ENCODE measurements at places on chromosomes 2 and 18.

DNA sequence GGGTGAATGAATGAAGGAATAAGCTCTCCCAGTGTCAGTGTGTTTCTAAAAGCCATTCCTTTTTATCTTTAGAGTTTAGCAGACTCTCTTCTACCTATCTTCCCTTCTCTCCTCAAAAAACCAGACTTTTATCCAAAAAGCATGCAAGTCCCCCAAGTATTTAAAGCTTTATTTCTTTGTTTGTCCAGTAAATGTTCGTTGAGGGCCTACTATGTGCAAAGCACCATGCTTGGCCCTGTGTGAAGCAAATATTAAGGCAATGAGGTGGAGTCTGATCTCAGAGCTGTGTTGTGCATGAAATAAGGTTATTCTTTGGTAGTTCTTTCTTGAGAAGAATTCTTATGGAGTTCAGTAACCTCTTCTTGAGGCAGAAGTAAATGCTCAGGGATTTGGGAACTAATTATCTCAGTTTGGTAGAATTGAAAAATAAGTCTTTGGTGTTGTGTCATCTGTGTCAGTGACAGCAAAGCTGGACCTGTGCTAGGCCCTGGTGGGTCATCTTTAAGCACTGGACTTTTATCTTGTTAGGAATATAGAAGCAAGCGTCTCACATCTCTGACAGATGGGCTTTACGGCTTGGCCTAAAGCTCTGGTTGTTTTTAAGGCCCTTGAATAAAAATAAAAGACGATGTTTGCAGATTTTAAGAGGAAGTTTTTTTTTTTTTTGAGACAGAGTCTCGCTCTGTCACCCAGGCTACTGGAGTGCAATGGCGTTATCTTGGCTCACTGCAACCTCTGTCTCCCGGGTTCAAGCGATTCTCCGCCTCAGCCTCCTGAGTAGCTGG is 28.1 kb upstream of the CASP10 start:
- no peak for DNase-seq

DNA sequence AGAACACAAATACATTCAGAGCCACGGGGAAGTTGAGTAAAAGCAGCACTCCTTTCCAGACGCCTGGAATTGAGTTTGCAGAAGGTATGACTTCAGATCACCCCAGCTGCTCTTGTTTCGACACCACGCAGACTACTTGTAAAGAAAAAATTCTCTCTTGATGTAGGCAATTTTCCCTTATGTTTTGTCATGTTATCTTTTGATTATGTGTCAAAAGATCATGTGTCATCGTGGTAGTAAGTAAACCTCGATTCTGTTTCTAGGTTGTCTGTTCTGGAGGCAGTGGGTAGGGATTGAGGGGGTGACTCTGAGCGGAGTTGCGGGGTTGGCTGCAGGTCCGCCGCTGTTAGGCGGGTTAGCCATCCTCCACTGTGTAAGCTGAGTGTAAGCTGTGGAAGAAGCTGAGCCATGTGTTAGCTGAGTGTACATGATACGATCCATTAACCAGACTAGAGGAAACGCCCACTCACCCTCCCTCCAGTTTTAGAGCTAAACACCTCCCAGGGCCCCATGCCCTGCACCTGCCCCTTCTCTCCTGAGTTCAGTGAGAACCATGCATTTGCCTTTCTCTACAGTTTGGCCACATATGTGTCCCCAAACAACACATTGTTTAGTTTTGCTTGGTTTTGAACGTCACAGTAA is 181.8 kb downstream of the SNTG2 start:
- no peak for DNase-seq

DNA sequence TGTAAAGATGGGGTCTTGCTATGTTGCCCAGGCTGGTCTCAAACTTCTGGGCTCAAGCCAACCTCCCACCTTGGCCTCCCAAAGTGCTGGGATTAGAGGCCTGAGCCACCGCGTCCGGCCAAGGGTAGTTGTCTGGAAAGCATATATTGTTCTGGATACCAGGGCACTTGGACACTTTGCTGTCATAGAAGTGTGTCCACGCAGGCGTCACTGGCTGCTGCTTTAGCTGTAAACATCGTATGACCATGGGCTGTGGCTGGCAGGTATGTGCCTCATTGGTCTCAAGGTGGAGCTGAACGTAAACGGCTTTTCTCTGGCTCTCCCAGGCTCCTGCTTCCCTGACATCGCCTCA is 3.2 kb upstream of the GPR35 start:
- DNase-seq = no peak

DNA sequence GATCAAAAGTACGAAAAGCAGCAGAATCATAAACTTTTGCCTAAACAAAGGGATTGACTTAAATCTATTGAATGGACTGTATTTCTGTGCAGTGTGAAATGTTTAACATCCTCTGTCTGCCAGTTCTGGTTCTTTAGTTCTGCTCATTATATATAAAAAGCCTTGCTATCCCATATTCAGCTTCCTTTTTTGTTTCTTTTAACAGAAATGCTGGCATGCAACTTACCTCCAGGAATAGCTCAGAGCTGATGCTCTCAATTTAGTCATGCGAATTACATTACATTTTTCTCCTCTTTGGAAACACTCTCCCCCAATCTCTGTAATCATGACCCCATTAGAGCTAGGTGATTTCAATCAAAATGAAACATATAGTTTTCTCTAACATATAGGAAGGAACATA is 73.6 kb downstream of the SPHKAP start:
- DNase-seq = no peak

GRCh38 chr2:39381653-39382052 is 55.4 kb downstream of the MAP4K3 start:
- no peak for DNase-seq

DNA sequence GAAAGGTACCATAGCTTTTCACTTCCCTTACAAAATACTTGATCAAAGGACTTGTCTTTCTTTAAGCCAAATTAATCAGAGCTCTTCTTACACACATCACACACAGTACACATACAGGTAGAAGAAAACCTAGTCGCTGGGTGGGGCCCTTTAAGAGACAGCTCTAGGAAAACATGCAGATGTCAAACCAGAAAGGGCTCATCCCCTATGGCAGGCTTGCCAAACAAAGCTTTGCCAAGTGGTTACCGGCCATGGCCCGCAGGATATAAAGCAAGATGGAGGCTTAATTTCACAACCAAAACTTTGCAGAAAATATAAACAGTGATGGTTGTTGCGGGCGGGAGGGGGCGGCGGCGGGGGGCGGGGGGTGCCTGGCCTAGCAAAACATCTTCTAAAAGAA is 2156.0 kb upstream of the PIK3C3 start:
- no peak for DNase-seq

GRCh38 chr18:42340423-42341009 is 385.5 kb downstream of the PIK3C3 start:
- DNase-seq = no peak

DNA sequence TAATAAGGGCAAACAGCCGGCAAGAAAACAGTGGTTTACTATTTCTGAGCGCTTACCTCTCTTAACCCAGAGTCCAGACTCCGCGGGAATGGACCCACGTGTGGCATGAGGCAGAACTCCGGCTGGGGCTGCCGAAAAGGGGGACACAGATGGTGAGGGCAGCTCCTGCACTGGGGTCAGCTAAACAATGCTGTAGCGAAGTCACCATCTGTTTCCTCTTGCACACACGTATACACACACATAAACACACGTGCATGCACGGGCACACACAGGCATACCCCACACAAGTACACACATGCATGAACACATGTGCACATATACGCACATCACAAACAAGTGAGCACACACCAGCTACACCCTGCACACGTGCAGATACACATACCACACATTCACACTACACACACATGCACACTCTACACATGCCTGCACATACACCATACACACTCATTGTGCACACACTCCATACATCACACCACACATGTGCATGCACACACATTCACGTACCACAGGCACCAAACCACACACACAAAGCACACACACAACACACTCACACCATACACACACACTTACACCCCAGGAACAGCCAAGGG is 105.9 kb upstream of the ID2 start:
- DNase-seq = no peak

- no peak for DNase-seq
Observed at GRCh38 chr18:8703781-8704301, 1.5 kb upstream of the MTCL1 start.

DNA sequence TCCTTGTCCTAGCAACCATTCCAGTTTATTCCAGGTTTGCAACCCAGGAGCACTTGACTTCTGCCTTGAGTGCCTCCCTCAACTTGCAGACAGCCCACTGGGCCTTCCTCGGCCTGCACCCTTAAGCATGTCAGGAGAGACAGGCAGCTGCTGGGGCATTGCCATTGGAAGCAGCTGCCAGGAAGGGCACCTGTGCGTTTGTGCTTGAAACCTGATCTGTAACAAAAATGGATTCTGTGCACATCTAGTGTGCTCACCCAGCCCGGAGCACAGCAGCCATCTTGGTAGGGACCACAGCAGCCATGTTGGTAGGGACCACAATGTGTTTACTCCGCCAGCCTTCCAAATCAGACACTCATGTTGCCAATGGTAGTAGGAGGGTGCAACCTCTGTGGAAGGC is 44.3 kb upstream of the GLI2 start:
- no peak for DNase-seq

GRCh38 chr18:23918395-23919032 is 96.0 kb upstream of the TTC39C start:
- DNase-seq = peak; percentile 77

GRCh38 chr2:172147944-172148650 is 45.4 kb upstream of the DLX2 start:
- no peak for DNase-seq

DNA sequence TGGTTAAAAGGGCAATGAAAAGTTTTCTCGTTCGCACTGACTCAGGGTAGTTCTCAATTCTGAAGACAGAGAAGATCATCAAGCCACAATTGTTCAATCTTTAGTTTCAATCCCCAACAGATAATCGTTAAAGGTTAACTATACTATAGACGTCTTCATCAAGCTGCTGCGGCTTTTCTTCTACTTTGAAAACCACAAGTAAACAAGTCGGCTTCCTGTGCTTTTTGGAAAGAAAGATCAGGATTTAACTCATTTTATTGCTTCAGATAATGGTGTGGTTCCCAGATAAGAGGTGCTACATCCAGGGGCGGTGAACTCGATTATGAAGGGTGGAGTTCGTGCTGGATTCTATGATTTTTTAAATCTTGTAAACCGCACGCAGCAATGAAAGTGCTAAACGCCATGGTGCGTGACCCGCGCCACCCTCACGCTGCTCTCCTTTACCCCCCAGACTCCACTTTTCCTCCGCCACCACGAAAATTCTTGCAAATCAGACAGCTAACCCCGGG is 545 bp upstream of the CDCA7 start:
- DNase-seq = no peak

DNA sequence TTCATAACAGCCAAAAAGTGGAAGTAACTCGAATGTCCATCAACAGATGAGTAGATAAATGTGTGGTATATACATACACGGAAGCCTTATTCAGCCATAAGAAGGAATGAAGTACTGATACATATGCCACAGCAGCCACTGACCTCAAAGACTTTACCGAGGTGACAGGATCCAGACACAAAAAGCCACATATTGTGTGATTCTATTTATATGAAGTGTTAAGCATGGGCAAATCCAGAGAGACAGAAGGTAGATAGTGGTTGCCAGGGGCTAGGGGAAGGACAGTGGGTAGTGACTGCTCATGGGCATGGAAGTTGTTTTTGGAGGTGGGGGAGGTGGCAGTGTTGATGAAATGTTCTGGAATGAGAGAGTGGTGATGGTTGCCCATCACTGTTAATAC is 33.9 kb downstream of the ZAP70 start:
- DNase-seq = no peak

GRCh38 chr2:176891857-176892256 is 320.7 kb upstream of the HNRNPA3 start:
- DNase-seq = no peak

DNA sequence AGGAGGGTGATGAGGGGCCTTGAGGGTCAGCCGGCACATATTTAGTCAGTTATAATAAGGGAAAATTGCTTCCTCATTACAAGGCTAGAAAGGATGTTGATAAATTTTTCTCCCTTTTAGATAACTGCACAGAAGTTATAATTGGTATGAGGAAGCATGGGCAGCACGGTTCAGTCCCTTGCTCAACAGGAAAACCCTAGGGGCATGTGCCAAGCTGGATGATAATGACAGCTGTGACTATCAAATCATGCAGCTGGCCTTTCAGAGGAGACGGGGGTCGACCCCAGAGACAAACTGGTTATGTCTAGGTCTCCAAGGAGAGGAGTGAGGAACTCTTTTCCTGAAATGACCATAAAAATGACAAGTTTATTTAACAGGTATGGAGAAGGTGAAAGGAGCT is 448.1 kb upstream of the VRK2 start:
- no peak for DNase-seq

DNA sequence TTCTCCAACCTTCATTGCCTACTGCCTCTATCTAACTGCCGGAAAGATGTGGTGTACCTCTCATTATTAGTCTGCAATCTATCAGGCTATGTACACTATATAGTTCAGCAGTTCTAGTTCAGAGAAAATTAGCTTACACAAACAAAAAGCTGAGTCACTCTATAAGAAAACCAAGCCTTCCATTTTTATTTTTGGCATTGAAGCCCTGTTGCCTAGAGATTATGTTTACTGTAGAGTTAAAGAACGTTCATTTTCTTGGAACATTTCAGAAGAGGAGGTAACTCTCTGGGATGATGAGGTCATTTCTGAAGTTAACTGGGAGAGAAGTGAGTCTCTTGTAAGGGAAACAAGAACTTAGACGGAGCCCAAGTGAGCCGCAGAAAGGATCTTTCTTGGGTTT is 133.5 kb downstream of the FAM124B start:
- DNase-seq = no peak

- no peak for DNase-seq
Observed at GRCh38 chr18:74532511-74533025, 1.7 kb upstream of the CNDP1 start.

GRCh38 chr18:21450913-21451312 is 149.6 kb downstream of the ESCO1 start:
- no peak for DNase-seq

GRCh38 chr18:36775396-36775795 is 53.4 kb downstream of the TPGS2 start:
- DNase-seq = no peak

GRCh38 chr18:27887711-27888495 is 289.0 kb downstream of the CDH2 start:
- DNase-seq = no peak

GRCh38 chr18:42028247-42028832 is 73.3 kb downstream of the PIK3C3 start:
- no peak for DNase-seq

DNA sequence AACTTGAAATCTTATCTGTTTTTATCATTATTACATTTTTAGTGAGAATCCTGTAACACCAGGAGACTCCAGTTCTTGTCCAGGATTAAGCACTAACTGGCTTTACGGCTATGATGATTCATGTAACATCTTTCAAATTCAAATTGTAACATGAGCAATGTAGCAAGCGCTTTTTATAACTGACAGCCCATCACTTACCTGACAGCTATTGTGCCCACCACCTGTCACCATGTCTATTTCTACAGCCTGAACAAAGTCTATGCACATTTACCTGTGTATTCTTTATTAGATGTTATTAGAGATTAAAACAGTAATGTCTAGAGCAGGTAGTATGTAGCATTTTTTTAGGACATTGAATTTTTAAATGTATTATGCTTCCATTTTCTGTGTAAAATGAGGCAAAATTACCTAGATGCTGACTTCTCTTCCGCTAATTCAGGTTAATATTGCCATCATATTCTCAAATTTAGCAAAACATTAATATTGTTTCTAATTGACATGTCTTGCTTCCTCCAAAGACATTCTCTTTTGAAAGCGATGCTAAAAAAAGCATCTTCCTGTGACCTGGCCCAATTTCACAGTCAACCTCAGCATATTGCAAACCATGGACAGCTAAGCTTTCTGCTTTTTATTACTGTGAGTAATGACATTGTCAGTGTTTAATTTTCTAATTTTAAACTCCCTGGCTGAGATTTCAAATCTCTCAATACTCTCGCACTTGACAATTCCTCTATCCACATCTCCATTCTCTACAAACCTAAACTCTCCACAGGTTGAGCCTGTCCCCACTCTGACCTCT is 37.8 kb downstream of the RIT2 start:
- DNase-seq = no peak

Measured in T-helper 17 cell (primary cell).